AML-193 (cell line): ENCODE measurements at places on chromosomes 6 and 20.
A peak's percentile ranks its signal among the peaks of the same experiment; 100 is the strongest.

- DNase-seq, result no peak
Measured at GRCh38 chr6:158789115-158789917, 29.9 kb downstream of the EZR start.

GRCh38 chr20:31746068-31746878 lies 7.2 kb downstream of the TPX2 start:
- DNase-seq, result no peak

DNA sequence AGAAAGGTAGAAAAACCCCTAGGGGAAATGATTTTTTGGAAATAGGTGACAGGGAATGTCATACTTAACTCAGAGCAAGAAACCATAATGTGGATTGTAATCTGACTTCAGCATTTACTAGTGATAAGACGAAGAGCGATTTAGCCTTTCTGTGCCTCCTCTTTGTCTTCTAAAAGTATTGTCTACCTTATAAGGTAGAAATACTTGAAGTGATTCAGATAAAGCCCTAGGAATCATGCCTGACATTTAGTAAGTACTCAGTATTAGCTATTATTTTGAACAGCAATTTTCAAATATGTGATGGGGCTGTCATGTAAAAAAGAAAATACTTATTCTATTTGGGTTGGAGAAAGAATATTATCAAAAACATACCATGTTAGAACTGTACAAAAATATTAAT lies 525.9 kb upstream of the EYS start:
- no peak for DNase-seq

DNA sequence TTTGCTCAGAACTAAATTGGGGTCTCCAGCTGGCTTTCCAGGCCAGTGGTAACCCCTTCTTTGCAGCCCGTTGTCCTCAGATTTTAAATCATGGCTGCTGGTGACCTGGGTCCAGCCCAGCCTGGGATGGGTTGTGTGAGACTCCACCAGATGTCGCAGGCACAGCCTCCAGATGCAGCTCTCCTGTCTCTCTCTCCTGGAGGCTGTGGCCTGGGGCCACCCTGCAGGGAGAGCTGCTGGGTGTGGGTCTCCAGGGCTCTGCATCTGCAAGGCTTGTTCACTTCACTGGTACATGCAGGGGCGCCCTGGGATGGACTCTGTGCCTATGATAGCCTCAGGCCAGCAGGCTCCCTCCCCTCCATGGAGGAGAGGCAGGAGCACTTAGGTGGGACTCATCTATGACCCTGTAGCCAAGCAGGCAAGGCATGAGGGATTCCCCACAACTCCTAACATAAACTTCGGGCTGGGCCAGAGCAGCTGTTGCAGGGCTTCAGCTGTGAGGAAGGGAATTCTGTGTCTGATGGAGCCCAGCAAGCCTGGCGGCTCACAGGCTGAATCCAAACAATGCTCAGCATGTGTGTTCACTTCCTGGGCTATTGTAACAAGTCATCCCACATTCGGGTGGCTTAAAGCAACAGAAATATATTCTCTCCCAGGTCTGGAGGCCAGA lies 94.7 kb upstream of the NXT1 start:
- no peak for DNase-seq

- no peak for DNase-seq
Measured at GRCh38 chr6:126307849-126308248, 32.1 kb upstream of the CENPW start.

- no peak for DNase-seq
Measured at GRCh38 chr6:22925920-22926789, 356.8 kb downstream of the HDGFL1 start.

DNA sequence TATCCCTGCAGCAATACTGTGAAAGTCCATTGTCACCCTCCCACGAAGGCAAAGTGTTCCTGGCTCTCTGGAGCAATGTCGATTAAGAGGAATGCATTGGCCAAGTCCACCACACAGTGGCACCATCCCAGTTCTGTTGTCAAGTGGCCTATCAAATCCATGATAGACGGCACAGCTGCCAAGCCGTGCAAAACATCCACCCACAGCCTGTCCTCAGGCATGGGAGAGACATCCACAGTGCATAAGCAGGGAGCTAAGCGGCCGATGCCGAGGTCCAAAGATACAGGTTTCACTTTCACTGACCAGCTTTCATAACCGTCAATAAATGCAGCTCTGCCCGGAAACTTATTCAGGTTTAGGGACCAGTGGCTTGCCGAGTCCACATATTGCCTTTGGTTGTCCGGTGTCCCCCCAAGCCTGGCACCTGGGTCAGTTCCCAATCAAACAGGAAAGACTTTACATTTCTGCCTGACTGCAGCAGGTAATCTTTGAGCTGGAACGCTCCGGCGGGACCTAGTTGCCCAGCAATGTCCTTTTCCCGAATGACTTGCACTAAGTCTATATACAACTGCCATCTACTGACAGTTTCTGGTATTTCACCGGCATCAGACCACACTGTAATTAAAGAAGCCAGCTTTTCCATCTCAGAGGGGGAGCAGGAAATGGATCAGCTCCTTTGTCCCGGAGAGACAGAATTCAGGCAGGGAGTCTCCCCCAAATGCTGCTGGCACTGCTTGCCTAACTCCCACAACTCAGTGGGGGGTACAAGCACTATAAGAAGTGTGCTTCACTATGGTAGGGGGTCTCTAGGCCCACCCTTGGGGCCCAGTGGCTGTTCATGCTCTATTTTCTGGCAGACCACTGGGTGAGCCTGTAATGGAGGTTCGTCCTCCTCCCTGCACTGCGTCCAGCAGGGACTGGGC lies 6.3 kb downstream of the ZKSCAN3 start:
- peak; percentile 85 for DNase-seq

DNA sequence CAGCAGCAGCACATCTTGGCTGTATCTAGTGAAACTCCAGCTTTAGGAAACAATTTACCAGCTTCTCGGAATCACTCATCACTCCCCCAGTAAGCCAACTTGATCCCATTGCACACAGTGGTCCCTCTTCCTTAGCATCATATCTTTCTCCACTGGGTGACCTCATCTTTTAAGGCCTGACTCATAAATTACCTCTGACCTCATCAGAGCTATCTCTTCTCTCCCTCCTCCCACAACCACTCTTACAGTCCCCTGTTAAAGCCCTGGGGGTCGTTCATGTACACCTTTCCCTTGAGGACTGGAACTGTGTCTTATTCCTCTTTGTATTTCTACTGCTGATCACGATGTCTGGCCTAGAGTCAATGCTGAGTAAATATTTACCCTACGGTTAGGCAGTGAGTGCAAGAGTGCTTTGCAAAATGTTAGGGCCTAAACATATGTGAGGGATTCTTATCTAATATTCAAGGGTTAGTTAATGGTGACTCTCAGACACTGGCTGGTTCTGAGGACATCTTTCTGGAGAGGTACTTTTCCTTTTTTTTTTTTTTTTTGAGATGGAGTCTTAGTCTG lies 187.2 kb downstream of the LRFN2 start:
- DNase-seq, result no peak

DNA sequence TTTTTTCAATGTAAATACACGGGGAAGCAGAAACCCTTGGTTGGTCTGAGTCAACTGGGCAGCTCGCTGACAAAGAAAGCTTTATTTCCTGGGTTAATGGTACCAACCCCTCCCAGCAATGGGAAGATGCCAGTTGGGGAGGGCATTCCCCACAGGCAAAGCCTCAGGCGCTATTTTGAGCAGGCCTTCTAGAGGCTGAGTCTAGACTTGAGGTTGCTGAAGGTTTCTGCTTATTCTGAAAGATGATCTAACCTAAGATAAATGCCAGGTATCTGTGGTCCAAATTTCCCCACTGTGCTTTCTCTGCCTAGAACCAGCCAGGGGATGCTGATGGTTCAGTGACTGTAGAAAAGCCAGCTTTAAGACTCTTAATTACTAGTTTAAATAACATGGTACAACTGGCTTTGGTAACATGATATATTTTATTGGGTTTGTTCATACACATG lies 172.5 kb upstream of the JARID2 start:
- DNase-seq, result no peak

DNA sequence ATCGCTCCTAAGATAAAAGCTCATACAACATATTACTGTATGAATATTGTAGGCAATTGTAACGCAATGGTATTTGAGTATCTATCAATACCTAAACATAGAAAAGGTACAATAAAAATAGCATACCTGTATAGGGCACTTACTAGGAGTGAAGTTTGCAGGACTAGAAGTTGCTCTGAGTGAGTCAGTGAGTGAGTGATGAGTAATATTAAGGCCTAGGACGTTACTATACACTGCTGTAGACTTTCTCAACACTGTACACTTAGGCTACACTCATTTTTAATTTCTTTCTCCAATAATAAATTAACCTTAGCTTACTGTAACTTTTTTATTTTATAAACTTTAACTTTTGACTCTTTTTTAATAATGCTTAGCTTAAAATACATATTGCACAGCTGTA lies 546.9 kb downstream of the HACE1 start:
- DNase-seq, result no peak

DNA sequence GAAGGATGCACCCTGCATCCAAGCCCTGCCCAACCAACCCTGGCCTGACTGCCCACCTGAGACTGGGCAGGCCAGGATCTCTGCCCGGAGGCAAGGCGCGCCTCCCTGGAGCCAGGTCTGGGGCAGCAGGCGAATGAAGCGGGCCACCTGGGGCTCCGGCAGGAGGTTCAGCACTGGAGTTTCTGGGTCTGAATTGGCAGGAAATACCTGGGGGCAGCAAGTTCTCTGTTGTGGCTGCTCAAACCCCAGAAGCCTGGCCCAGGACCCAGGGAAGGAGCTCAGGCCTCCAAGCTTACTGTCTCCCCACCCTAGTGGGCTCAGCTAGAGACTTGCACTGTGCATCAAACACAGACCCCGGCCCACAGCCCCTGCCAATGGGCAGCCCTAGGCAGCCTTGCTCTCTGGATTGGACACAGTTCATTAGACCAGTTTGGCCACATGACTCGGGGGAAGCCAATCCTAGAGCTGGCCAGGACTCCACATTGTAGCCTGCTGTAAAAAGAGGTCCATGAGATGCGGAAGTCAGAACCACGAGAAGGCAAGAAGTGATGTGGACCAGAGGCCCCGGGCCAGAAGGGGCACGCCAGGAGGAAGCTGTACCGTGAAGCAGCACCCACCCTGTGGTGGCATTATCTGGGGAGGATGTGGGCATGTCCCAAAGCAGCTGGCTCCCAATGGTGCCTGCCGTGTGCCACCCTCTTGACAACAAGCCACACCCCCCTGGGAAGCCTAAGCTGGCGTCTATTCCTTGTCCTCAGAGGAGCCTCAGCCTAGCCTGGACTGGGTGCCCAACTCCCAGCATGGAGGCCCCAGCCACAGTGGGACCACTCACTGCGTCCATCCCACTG lies 3.1 kb downstream of the CPXM1 start:
- DNase-seq, result no peak

DNA sequence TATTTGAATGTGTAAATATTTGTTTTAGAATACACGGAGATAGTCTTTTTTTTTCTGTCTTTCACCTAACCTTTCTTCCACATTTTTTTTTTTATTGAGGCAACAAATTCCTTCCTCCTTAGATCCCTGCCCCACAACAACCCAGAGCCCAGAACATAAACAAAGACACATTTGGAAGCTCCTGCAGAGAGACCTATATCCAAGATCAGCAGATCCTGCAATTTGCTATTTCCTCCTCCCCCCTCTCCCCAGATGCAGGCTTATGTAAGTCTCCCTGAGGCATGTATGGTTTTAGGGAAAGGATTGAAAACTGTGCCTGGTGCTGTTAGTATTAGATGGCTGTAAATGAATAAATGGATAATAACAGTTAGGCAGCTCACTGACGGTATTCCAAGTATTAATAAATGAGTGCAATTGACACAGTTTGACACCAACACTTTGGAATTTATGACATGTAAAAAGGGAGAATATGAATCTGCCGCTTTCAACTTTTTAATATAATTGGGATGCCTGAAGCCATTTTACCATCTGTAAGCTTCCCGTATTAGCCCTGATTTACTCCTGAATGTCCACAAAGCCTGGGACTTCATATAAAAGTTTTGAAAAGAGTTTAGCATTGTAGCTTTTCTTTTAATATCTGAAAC lies 608.3 kb upstream of the CITED2 start:
- DNase-seq, result no peak

DNA sequence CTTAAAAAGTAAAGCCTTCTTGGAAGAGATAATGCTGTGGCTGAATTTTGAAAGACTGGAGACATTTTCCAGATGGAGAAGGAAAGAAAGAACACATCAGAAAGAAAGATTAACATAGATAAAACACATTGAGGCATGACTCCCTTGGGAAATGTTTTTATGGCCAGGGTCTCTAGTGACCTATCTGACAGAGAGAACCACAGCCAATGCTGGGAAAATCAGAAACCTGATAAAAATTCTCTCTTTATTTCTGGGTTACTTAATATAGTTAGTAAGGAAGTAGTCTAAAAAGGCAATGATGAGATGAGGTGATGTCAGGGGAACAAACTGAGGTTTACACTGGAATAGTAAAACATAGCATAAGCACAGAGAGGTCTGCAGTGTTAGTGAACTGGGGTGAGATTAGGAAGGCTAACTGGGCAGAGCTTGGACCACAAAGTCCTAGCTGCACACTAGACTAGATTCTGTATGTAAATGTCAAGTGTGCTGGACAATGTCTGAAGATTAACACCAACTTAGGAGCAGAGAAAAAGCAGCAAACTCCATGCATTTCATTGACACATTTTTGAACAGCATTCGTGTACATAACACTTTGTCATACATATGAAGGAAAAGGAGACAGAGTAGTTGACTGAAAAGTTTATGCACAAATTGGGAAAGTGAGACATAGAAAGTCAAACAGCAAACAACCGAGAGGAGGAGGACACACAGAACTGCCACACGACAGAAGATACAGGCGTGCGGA lies 31.0 kb downstream of the ELOVL2 start:
- DNase-seq, result no peak

DNA sequence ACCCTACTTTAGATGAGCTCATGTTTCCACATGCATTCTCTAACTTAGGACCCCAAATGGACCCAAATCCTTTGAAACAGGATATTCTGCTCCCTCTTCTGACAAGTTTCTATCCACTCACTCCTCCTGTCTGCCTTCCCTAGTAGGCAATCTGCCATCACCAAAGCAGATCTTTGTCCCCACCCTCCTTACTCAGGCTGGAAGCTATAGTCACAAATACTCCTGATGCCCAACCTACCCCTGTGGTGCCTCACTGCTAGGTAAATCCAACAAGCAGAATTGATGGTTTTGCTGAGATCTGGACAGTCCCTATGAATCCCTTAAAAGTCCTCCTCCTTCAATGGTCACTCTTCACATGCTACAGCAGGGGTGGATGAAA lies 21.7 kb downstream of the ELOVL5 start:
- no peak for DNase-seq

DNA sequence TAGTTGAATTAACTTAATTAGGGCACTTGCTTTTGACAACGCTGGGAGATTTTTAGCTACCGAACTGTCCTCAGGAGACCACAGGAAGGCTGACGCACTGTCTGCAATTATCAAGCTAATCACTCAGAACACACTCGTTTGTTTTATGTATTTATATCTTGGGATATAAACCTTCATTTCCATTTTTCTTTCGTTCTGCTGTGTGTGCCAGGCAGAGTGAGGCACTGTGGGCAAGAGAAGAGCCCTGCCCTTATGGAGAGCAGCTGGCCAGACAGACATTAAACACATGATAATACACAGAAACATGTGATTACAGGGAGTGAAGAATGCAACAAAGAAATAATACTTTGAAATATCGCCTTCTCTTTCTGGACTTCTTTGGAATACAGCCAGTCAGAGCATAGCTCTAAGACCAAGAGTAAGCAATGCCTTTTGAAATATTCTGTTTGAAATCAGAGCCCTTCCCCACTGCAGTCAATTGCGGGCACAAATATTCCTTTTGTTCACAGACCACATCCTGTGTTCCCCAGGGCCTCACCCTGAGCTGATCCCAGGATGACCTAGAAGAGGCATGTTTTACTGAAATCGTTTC lies 96.8 kb downstream of the ANKRD60 start:
- DNase-seq, result no peak
